Activated CD4-positive, CD25-positive, alpha-beta regulatory T cell (primary cell): ENCODE measurements at places on chromosomes 11 and 22.
A peak's percentile ranks its signal among the peaks of the same experiment; 100 is the strongest.

- DNase-seq = no peak
Measured at GRCh38 chr22:33975841-33976240, 55.6 kb upstream of the LARGE1 start.

- DNase-seq = no peak
Measured at GRCh38 chr11:64334764-64335735, 5.0 kb upstream of the CCDC88B start.

DNA sequence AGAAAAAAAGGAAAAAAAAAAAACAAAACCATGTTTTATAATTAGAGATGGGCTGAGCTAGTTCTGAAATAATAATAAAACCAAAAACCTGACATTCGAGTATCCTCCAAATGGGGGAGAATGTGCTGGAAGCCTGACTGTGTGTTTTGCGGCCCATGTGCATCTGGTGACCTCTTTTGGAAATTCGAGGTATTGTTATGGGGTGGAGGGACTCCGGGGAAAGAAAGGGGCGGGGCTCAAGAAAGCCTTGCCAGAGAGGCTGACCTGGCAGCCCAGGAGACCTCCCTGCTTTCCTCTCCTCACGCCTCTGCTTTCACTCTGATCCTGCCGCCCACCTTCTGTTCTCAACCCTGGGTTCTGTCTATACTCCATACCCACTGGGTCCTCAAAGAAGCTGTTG is 72.9 kb downstream of the CTTN start:
- DNase-seq = no peak

GRCh38 chr22:40387746-40388145 is 17.4 kb downstream of the SGSM3 start:
- DNase-seq = no peak

- DNase-seq = no peak
Measured at GRCh38 chr11:134347441-134347840, 15.7 kb downstream of the GLB1L2 start.

GRCh38 chr11:85810521-85810870 is 445 bp downstream of the SYTL2 start:
- DNase-seq = no peak

- no peak for DNase-seq
Measured at GRCh38 chr11:86172894-86173293, 71.7 kb upstream of the EED start.

DNA sequence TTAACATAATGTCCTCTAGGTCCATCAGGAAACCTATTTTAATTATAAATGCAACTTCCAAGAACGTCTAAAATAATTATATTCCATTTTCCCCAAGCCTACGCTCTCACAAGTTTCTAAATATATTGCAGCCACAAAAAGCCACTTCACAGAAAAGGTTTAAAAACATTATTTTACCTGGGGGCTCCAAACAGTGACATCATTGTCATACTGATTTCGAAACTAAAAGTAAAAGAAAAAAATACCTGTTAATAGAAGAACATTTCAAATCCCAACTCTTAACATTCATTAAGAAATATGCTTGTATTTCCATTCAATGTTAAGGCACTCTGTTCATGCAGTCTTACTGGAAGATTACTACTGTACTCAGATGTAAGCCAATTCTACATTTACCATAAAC is 1.4 kb downstream of the PSMA1 start:
- DNase-seq = no peak

GRCh38 chr11:106468086-106468485 is 390.6 kb downstream of the AASDHPPT start:
- DNase-seq = no peak

- peak; percentile 69 for DNase-seq
Measured at GRCh38 chr22:22342697-22343580, 98.4 kb downstream of the VPREB1 start.

DNA sequence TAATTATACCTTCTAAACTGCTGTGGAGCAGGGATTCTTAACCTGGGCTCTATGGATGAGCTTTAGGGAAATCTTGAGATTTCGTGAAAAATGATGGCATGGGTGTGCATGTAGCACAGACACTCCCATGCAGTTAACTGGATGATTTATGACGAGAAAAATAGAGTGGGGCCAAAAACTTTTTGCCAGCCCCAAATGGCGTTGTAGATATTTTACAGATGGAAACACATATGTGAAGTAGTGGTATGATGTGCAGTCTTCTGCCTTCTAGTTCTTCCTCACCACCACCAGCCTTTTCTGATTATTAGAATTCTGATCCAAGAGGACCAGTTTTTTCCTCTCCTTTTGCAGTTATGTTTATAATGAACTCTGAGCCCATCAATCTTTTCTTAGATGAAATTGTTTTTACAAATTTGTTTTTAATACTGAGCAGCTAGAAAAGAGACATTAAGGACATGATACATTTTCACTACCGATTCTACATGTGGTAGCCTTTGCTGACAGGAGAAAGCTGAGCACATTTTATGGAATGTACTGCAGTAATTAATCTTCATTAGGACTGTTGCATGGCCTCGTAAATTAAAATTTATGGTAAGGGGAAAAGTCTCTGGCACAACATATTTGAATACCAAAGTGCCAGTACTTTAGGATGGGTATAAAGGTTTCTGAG is 261.4 kb downstream of the DDX10 start:
- DNase-seq = no peak

DNA sequence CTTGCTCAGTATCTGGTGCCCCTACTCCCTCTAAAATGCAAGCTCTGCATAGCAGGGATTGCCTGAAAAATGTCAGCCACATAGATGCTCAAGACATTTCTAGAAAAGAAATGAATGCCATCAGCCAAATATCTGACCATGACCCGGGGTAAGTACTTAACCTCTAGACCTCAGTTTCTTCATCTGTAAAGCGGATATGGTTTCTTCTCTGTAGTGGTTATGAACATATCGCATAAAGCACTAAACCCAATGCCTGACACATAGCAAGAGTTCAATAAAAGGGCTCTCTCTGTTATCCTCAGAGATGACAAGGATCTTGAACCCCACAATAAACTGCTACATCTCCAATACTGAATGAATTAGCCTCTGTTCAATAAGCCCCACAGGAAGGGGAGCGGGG is 122.6 kb downstream of the ABTB2 start:
- no peak for DNase-seq

DNA sequence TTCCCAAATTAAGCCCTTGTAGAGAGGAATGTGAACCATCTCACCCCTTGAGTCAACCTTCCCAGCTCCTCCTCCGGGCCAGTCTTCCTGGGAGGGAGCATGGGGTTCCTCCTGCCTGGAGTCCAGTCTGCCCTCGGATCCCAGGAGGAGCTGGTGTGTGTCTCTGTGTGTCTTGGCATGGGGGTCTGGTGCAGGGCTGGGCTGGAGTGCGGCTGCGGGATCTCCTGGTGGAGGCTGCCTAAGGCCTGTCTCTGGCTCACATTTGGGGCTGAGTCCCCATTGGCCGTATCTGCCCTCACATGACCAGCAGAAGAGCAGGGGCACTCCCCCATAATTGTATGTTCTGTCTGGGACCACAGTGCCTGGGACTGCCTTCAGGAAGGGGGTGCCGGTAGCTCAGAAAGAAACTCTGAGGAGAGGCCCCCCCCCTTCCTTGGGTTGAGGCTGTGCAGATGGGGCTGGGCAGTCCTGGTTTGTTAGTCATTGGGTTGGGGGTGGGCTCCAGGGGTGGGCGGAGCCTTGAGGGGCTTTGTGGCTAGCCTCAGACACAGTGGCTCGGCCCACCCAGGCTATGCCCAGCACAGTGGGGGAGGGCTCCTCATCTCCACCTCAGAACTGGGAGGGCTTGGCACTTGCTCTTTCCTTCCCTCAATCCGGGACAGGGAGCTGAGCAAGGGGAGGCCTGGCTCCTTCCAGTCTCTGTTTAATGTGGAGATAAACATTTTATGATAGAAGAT is 2.9 kb downstream of the C1QTNF5 start:
- DNase-seq = no peak

- DNase-seq = no peak
Measured at GRCh38 chr22:45910928-45911467, 66.0 kb downstream of the WNT7B start.

DNA sequence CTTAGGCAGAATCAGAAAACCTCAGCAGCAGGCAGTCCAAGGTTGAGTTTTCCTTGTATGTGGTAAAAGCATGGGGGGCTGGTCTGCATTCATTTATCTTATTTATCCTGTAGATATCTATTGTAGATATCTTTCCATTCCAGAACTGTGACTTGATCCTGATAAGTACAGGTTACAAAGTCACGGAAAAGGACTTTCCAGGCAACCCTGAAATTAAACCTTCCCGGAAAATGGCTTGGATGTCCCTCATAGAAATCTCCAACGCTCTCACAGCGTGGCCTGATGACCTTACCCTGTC is 48.8 kb upstream of the MYO18B start:
- no peak for DNase-seq

- no peak for DNase-seq
Measured at GRCh38 chr22:20247010-20247505, 21.1 kb downstream of the RTN4R start.

DNA sequence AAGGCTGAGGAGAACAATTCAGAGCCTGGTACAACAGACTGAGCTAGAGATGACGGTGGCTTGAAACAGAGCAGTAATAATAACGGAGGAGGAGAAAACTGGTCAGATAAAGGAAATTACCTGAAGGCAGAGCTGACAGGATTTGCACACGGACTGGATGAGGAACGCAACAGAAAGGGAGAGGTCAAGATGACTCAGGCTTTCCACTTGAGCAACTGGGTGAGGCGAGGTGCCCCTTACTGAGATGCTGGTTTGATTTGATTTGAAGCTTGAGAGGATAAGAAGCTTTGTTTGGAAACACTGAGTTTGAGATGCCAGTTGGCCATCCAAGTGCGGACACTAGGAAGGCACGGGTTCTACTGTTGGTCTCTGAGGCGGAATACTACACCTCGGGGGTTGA is 35.4 kb upstream of the NRIP3 start:
- no peak for DNase-seq

GRCh38 chr22:36838119-36839030 is 21.5 kb upstream of the PVALB start:
- no peak for DNase-seq

- no peak for DNase-seq
Measured at GRCh38 chr11:22656130-22656529, 10.3 kb upstream of the GAS2 start.

DNA sequence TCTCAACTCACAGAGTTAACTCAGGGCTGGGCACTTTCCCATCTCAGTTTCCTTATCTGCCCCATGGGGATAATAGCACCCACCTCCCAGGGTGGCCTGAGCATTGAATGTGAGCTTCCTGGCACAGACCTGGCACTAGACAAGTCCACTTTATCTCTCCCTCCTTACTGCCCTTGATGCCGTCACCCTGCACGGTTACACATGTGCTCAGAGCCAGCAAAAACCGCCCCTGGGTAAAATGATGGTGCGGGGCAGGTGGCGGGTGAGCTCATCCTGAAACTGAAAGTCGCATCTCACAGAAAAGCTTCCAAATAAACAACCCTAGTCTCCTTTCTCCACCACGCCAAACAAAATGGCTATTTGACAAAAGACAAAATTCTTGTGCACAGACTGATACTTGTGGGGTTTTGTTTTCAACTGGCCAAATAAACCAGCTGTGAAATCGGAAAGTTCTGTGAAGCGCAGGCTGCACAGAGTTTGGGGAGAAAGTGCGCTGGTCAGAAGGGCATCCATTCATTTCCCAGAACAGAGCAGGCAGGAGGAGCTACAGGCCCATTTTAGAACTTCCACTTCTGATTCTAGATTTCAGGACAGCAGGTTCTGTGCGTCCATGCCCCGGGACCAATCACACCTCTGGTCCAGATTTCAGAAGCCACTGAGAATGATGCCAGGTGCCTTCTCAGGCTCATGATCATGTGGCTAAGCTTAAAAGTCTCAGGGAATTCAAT is 138.1 kb downstream of the SHANK2 start:
- DNase-seq = no peak

DNA sequence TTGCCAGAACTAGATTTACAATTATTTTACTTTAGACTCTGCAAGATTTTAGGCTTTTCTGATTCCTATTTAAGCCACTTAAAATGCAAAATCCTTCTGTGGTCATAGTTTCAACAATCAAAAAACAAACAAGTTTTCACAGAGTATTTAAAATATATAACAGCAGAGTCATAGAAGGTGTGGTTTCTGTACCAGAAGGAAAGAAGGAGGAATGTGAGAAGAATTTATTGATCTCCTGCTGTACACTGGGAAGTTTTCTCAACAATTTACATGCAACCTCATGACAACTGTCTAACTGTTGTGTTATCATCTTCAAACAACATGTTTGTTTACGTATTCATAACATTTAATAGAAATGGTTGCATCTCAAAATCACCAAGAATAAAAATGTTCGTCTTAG is 102.3 kb upstream of the CEP126 start:
- no peak for DNase-seq

GRCh38 chr11:121610706-121611105 is 157.9 kb upstream of the SORL1-AS1 start:
- DNase-seq = no peak

GRCh38 chr11:131036514-131036913 is 120.2 kb upstream of the SNX19 start:
- DNase-seq = no peak

DNA sequence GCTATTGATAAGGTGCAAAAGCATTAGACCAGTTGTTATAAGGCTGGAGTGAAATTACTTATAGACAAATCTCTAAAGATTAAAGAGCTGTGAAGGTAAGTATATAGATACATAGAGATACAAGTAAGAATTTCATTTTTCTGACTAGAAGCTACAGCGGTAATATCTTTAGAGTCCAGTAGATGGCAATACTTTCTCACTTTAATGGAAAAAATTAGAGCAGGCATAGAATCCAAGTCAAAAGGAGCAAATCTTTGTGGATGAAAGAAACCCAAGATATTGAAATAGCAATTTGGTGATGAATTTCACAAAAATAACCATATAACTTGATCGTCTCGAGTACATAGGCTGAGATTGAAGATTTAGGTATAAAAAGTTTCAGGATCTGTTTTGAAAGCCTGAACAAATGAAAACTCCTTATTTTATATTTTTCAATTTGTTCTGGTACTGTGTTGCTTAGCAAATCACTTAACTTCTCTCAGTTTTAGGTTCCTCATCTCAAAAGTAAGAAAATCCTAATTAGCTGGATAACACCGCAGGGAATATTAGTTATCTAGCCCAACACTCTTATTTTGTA is 81.9 kb downstream of the UVRAG start:
- no peak for DNase-seq

GRCh38 chr11:65414776-65415498 is 7.7 kb upstream of the NEAT1 start:
- no peak for DNase-seq

- DNase-seq = no peak
Measured at GRCh38 chr22:49420651-49421050, 407.0 kb downstream of the BRD1 start.
